Activated T-cell treated with anti-CD3 and anti-CD28 coated beads, Interleukin-2, amount 50 U/mL, for 24 hours (primary cell): ENCODE measurements at places on chromosomes 1 and 21.

DNA sequence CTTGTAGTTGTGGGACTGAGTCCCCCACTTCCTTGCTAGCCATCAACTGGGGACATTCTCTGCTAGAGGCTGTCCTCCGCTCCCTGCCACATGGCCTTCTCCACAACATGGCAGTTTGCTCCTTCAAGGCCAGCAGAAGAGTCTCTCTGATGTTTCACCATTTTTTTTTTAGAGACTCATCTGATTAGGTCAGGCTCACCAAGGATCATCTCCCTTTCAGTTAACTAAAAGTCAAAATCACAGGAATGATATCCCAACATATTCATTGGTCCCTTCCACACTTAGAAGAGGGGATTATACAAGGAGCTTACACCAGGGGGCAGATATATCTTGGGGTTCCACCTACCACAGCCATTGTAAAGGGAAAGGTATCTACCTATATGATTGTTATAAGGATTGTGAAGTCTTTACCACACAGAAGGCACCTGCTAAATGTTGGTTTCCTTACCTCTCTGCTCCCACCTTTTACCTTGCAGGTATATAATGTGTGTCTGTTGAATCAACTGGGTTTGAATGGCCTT, 23.3 kb downstream of the RIMKLA start:
- no peak for DNase-seq

- no peak for DNase-seq
These were observed 9.2 kb upstream of the H6PD start for GRCh38 chr1:9225411-9225785.

- no peak for DNase-seq
These were observed 5.5 kb downstream of the GLIS1 start for GRCh38 chr1:53733447-53733931.

- no peak for DNase-seq
These were observed 195.1 kb downstream of the HLX start for GRCh38 chr1:221074332-221074731.

- DNase-seq, result no peak
These were observed 2.5 kb downstream of the TRNP1 start for GRCh38 chr1:26996024-26996423.

DNA sequence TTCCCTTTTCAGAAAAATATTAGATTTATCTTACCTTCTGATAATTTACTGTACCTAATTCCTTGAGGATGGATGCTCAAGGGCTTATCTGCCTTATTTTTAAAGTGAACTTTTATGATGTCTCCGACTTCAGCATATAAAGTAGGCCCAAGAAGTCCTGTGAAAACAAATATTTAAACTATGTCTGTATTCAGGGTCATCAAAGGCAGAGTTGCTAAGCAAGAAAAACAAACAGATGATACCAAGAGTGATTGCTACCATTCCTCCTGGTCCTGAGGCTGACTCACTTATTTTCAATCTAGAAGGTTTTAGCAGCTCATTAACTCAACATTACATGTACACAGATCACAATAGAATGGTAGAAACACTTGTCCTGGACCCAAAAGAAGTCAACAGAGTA, 14.1 kb downstream of the F5 start:
- no peak for DNase-seq

GRCh38 chr1:24317081-24317480, 2.1 kb upstream of the GRHL3 start:
- DNase-seq, result no peak

- DNase-seq, result no peak
These were observed 16.2 kb downstream of the CFAP126 start for GRCh38 chr1:161351482-161351881.

- DNase-seq, result no peak
These were observed 263.6 kb upstream of the USP24 start for GRCh38 chr1:55478742-55479141.

GRCh38 chr1:234970401-234970730, 158.3 kb downstream of the TOMM20 start:
- no peak for DNase-seq

DNA sequence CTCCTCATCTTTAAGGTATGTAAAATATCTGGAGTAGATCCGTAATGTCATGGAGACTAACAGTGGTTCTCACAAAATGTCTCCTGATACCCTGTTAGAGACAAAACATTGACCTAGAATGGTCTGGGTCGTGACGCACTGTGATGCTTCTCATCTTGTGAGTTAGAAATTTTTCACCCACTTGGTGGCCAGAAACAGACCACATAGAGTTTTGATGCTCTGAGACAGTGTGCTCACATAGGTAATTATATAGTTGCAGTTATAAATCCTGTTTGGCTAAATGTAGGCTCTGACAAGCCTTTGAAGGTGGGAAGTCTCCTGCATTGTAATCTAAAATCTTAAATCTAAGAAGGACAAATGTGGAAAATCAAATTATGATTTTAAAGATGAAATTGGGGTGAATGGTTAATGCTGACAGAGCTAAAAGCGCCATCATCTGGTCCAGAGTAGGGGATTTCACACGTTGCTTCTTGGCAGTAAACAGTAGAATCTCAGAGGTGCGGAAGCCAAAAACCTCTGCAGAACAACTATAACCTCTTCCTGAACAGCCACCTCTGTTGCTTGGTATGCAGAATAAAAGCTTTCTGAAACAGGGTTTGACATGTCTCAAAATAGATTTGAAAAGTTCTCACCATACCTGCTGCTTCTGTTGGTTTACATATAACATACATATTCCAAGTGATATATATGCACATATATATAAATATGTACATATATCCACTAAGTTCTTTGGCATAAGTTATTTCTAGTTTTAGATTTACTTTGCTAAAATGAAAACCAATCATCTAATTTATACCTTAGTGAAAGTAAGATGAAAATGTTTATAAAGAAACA, 17.1 kb downstream of the RPAP2 start:
- DNase-seq, result no peak

DNA sequence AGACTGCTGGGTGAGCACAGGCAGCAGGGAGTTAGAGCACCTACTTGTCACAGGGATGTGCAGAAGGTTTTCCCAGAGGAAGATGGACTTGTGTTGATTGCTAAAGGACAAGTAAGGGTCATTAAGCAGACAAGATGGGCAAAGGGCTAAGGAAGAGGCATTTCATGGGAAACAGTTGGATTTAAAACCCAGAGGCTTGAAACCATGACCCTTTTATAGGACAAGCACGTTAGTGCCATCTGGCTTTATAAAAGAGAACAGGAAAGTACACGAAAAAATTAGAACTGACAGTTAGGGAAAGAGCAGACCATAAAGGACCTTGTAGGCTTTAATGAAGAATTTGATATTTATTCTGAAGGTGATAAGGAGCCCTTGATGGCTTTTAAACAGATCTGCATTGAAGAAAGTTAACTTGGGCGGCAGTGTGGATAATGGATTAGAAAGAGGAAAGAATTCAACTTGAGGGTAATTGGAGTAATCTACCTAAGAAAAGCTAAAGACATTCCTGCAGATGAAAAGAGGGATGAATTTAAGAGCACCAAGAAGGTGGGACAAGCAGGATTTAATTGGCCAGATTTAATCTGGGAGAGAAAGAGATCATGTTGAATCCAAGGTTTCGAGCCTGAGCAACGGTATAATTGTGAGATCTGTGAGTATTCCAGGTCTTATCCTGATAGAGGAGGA, 68.6 kb downstream of the ZC3H11B start:
- no peak for DNase-seq

DNA sequence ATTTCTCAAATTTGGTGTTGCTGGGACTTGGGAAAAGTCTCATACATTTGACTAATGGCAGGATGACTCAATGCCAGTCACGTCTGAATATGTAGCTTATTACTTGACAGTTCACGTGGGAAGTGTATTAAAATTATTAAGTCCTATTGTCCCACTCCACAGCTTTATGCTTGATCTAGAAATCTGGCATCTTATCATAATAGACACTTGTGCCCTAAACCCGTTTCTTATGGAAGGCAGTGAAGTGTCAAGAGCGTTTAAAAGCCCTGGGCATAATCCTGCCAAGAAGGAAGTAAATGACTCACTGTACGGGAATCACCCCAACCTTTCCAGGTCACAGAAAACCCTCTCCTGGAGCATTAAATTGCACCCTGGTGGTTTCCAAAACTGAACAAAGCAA, 207.4 kb downstream of the APP start:
- no peak for DNase-seq

GRCh38 chr1:168360151-168361021, 79.7 kb downstream of the TBX19 start:
- no peak for DNase-seq
